ENCODE measurements at places on chromosomes 1 and 21.

DNA sequence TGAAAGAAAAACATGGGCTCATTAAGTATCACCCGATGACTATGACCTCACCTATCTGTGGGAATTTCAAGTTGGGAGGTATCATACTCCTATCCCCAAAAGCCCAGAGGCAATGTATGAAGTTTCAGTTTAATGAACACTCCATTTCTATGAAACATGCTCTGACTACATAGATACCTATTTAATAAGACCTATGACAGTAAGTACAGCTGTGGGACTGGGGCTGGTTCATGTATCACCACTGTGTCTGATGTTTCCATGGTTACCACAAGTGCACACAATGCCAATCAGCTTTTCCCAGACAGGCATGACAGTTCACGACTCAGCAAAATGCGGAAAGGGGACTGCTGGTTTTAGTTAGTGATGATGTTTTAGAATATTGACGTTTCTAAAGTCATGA lies 167.7 kb downstream of the SIPA1L2 start:
- DNase-seq = no peak

DNA sequence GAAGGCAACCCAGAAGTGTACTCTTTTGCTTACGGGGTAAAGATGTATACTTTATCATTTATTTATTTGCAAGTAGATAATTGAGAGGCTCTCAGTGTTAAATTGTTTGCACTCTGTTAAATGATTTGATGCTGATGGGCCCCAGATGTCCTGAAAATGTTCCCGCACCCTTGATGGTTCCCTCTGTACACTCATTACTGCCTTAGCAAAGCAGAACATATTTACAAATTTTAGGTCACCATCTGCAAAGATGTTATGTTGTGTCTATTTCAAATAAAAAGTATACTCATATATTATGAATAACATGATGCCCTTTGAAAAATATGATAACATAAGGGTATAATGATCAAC lies 240.5 kb upstream of the SNX7 start:
- DNase-seq = no peak

DNA sequence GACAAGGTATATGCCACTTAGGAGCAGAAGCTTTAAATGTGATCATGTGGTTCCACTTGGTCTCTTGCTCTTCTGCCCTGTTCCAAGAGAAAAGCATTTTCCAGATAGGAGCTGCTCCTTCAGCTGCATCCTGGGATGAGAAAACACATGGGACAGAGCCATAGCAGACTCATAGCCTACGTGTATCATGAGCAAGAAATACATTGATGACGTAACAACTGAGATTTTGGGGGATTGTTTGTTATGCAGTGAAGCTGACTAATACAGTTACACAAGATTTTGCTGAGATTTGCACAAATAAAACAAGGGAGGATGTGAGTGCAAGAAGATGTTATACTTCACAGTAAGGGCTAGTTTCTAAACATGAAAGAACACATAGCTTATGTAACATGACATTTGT lies 36.0 kb upstream of the IRF2BP2 start:
- DNase-seq = no peak

DNA sequence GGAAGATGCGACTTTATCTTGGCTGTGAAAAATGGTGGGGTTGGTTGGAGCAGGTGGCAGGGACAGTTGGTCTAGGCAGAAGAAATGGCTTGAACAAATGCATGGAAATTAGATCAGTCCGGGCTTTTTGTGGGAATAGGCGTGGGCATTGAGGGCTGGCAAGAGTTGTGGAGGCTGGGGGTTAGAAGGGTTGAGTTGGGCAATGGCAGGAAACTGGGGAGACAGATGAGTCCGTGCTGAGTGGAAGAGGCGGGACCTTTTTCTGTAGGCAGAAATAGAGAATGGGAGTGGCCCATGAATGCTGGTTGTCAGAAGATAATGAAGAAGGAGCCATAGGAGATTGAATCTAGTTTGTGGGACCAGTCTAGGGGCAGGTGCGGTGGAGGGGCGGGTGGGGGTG lies 6.9 kb downstream of the PDPN start:
- no peak for DNase-seq

- DNase-seq = no peak
These were observed 27.6 kb downstream of the HMCN1 start for GRCh38 chr1:185761841-185762240.
